SW480 (cell line): ENCODE measurements at places on chromosomes 12 and 14.

DNA sequence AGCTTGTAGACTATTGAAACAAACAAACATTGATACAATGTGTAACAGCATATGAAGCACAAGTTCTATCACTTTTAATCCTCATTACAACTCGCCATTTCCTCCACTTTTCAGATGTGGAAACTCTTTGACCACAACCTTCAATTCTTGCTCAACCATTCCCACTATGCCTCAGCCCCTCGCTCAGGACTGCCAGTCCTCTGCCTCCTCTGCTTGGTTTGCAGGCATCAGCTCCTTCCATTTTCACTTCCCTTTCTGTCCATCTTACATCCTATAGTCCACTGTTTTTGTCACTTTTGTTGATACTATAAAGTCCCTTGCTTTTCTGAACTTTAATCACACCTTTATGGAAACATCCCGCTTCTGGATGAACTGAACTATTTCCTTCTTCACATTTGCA lies 28.2 kb upstream of the CD27 start:
- no peak for DNase-seq

DNA sequence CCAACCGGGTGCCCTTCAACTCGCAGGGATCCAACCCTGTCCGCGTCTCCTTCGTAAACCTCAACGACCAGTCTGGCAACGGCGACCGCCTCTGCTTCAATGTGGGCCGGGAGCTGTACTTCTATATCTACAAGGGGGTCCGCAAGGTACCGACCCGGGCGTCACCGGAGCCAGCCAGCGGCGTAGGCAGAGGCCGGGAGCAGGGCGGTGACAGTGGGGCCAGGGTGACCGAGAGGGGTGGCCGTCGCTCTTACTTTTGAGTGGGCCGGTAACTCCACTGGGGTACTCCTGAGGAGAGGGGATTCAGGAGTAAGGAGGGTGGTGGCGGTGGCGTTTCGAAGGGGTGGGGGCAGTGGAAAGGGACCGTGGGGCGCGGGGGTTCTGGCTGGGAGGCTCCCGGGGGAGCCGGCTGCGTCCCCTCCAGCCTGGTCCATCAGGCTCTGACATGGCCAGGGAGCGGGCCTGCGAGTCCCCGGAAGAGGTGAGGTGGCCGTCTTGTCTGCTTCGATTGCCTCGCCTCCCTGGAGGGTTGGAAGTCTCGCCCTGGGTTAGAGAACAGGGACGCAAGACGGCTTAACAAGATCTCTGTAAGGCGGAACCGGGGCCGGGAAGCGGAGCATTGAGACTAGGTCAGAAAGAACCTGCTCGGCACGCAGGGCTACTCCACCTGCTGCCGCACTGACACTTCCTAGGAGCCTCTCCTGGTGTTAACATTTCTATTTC lies 491 bp downstream of the WDR20 start:
- DNase-seq = peak; percentile 47

GRCh38 chr12:109770104-109770860 lies 56.7 kb downstream of the FAM222A start:
- DNase-seq = no peak

DNA sequence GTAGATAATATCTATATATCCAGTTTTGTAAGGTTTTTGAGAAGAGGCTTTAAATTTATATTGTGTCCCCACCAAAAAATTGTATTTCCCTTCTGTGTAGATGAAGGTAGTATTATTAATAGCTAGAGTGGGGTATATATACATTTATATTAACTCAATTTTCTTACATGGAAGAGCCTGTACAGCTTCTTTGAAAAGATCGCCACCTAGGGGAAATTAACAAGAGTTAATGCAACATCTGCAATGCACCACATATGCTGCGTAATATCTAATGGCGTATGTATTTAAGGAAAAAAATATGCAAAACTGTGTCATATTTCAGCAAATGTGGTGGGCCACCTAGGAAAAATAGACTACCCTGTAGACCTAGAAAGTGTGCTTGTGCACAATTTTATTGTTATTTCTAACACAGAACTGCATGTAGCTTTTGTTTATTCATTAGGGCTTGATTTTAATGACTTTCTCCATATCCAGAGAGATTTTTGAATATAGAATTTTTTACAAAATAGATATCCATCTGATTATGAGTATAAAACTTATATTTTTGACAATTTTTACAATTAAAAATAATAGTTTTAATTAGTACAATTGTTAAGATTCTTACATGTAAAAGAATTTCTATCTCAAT lies 14.0 kb downstream of the CCER1 start:
- DNase-seq = peak; percentile 64

DNA sequence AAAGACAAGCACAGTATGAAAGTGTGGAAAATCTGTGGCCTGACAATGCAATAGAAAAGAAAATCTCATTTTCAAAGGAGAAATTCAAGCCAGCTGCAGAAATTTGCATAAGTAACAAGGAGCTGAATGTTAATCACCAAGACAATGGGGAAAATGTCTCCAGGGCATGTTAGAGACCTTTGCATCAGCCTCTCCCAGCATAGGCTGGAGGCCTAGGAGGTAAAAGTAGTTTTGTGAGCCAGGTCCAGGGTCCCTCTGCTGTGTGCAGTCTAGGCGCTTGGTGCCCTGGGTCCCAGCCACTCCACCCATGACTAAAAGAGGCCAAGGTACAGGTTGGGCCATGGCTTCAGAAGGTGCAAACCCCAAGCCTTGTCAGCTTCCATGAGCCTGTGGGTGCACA lies 58.3 kb downstream of the TESPA1 start:
- DNase-seq = no peak

DNA sequence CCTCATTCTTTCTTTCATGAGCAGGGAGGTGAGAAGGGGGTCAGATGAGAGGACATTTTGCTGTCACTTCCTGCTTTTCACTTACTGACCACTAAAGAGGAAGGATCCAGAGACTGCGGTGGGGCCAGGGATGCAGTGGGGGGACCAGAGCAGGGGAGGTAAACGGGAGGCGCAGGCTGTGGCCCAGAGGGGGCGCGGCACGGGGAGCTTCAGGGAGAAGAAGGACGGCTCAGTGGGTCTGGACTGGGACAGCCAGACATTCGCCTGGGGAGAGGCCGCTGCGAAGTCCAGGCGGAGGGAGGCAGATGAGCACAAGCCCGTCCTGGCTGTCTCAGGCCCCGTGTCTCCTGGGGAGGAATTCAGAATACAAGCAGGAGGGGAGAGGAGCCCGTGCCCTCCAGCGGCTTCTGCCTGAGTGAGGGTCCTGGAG lies 41.2 kb downstream of the SLC6A12 start:
- no peak for DNase-seq

DNA sequence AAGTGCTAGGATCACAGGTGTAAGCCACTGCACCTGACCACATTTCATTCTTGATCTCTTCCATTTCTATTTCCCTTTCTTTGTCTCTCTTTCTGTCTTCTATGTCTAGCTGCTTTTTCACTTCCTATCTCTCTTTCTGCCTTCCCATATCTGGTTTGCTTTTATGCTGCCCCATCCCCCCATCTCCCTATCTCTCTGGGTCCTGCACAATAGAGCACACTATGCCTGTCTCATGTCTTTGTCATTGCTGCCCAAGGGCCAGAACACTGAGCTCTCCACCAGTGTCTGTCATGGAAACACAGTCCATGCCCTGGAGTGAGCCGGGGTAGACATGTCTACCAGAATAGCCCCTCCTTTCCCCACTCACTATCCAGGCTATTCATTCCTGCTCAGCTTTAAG lies 12.3 kb upstream of the RARG start:
- no peak for DNase-seq

- no peak for DNase-seq
These were observed 215.1 kb downstream of the LRRK2 start for GRCh38 chr12:40439771-40440492.

DNA sequence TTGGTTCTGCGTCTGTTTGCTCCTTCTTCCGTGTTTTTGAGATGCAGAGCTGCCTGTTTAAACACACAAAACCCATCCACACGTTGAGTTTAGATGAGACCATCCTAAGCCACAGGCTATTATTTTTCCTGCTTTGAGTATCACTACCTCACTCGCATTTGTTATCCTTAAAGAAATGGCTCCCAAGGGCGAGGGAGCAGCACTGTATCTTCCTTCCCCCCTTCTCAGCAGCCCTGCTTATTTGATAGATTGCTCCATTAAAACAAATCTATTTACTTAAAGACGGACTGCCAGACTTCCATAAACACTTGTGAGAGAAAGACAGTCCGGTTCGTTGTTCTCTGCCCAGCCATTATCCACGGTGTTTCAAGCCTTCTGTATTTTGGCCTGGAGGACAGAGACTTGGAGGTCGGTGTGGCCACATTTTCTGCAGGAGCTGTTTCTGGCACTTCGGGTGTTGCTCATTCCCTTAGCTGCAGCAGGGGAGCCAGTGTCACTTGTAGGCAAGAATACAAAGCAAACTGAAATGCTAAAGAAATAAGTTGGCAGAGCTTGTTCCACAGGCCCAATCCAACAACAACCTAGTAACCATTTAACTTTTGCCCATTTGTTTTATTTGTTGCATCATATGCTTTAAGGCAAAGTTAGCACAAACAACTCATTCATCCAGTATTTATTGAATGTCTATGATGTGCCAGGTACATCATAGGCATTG lies 275.4 kb downstream of the TTC6 start:
- DNase-seq = no peak

GRCh38 chr14:89881839-89882238 lies 72.7 kb downstream of the EFCAB11 start:
- DNase-seq = no peak

GRCh38 chr14:76314521-76315034 lies 61.4 kb upstream of the ESRRB start:
- DNase-seq = no peak

DNA sequence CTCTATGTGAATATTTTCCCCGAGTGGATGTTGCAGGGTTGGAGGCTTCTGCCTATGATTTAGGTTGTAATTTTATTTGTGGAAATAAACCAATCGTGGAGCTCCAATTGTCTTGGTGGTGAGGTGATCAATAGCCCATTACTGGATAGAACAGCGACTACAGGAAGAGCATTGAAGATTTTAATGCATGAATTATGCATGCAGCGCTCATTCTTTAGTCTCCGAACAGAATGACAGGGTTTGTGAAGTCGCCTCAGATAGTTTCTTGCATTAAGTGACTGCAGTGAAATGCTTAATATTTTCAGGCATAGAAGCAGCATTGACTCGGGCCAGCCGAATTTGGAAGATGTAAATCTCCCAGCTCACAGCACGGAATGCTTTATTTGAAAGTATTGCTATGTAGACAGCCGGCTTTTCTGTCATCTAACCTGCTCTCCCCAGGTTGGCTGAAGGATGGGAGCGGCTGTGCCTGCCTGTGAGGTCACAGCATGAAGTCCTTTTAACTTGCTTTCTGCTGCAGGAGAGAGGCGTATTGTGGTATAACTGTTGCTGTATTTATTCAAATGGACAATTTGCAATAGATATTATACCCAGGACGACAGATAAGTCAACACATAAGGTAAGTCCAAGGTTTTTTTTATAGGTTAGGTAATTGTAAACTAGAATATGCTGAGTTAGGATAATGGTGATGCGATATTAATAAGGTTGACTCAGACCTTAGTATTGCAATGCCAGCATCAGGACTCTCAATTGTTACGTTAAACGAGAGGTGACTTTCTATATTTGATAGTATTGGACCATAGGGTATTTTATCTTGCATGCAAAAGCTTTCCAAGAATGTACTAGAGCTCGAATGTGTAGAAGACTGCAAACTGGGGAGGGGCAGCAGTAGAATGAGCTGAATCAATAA lies 135.7 kb downstream of the CNTN1 start:
- peak; percentile 33 for DNase-seq

- DNase-seq = no peak
These were observed 12.6 kb downstream of the GPR65 start for GRCh38 chr14:88017535-88017934.

DNA sequence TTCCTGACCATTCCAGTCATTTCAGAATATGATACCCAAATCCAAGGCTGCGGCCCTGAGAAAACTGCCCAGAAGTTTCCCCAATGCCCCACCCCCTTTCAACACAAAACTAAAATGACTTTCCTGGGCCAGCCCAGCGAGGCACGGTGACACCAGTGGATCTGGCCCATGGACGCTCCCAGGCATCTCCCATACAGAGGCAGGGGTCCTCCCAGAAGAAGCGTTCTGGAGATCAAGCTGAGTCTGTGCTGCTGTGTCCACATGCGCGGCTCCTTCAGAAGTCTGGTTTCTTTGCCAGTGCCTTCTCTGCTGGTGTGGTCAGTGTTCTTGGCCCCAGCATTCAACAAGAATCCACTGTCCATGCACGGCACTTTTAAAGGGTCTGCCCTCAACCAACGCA lies 228.2 kb upstream of the SFSWAP start:
- DNase-seq = no peak

DNA sequence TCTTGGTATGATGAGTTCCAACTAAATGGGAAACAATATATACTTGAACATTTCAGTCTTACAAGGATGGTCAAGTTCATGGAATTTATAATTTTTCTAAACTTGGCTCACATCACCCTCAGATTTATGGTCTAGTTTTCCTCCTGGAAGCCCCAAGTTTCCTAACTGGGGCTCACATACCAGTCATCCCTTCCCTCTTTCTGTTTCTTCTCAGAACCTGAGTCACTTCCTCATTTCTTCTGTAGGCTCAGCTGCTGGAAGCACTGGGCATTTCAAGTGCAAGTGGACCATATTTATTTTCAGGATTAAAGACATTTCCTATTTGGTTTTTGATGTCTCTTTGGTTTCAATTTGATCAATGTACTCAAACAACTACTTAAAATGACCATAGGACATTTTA lies 55.4 kb downstream of the GRIP1 start:
- DNase-seq = no peak

DNA sequence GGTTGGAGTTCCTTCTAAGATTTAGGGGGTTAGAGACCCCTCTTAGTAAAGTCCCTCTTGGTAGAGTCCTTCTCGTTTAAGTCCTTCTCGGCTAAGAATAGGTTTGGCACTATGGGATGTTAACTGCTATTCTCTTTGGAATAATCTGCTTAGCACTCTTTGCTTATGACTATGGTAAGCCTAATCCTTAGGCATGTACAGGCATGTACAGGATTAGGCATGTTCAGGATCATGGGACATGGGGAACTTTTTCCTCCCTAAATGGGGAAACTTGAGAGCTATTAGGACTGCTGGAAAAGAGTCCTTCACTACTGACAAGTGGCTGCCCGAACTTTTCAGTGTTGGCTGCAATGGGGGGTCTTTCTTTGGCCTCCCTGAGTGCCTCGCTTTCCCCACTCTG lies 193.3 kb downstream of the TMEM117 start:
- no peak for DNase-seq

DNA sequence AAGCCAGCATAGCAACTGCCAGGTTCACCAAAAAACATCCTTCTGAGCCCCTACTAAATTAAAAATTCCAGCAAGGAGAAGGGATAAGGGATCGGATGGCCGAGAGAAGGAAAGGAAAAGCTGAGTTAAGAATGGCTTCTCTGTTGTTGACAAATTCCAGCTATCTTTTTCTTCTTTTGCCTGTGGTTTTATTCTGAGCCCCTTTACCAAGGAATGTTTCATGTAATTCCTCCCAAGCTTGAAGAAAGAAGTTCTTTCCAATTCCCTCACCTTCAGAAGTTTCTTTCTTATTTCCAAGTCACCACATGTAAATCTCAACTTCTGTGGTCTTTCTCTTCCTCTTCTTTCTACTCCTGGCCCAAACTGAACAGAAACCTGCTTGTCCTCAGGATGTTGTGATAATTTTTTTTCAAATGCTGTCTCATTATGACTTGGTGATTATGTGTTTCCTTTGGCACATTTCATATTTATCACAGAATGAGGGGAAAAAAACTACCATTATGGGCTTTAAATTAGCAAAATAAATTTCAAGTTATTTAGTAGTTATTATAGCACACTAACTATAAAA lies 40.0 kb downstream of the FGD6 start:
- no peak for DNase-seq
